ENCODE measurements at places on chromosomes 7 and 10.

- DNase-seq = no peak
These were observed 21.6 kb downstream of the C1GALT1 start for GRCh38 chr7:7203813-7204575.

GRCh38 chr10:24907956-24908355 is 44.5 kb downstream of the PRTFDC1 start:
- no peak for DNase-seq

GRCh38 chr10:132626019-132626760 is 88.6 kb downstream of the INPP5A start:
- DNase-seq = no peak

DNA sequence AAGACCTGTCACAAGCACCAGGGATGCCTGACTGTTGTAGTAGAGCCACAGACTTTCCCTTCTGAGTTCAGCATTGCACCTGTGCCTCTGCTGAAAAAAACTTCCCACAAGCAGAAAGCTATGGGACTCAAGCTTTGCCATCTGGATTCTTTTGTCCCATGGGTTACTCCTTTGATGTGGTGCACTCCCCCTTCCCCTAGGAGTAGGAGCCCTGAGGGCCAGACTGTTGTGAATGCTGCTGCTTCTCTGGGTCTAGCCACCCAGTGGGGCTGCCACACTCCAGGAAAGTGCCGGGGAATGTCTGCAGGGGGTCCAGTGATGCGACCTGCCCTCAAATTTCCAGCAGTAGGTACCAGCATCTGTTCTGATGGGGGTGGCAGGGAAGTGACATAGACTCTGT is 11.7 kb downstream of the CASP7 start:
- no peak for DNase-seq

GRCh38 chr7:8204339-8205030 is 57.5 kb downstream of the ICA1 start:
- no peak for DNase-seq

GRCh38 chr10:78166261-78166660 is 132.6 kb downstream of the RPS24 start:
- DNase-seq = no peak

DNA sequence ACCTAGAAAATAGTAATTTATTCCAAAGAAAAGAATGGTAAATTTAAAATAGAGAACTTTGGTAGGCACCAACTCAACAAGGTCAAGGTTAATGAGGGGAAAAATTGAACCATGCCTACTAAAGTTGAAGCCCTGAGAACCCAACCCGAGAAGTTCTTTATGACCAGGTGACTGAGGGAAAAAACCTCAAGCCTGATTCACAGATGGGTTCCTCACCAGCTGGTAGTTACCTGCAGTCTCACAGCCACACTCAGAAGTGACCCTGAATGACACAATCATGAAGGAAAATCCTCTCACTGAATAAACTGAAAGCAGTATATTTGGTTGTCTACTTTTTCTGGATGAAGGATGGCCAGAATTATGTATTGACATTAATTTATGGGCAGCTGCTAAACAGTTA is 7.0 kb downstream of the C10orf67 start:
- no peak for DNase-seq

- DNase-seq = no peak
These were observed 109.0 kb upstream of the STARD3NL start for GRCh38 chr7:38069052-38069451.

DNA sequence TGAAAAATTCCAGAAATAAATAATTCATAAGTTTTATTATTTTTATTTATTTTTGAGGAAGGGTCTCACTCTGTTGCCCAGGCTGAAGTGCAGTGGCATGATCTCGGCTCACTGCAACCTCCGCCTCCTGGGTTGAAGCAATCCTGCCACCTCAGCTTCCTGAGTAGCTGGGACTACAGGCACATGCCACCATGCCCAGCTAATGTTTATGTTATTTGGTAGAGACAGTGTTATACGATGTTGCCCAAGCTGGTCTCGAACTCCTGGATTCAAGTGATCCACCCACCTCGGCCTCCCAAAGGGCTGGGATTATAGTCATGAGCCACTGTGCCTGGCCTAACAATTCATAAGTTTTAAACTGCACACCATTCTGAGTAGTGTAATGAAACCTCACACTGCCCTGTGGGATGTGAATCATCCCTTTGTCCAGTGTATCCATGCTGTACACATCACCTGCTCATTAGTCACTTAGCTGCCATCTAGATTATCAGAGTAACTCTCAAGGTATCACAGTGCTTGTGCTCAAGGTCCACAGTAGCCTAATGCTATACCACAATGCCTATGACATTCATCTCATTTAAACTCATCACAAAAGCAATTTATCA is 17.9 kb downstream of the RTKN2 start:
- no peak for DNase-seq
